ENCODE measurements at places on chromosomes 1 and 21. TPM values are rescaled to one million over a fixed set of nuclear protein-coding genes. Genes with fewer than 3 reads are reported as not detected.

DNA sequence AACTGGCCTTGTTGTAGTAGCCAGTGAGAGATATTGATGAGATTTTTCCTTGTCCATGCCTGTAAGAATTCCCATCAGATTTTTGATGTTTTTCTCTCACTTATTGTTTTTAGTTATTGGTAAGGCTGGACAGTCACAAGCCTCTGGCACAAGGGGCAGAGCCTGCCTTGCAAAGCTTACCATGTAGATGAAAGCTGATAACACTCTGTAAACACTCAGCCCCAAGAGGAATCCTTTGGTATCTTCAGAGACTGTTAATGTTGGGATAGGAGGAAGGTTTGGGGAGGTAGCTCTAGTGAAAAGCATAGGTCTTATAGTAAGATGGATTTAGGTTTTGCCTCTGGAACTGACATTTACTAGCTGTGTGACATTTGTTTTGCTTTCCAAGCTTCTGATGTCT lies 37.7 kb downstream of the MARK1 start:
- H3K27me3 ChIP-seq, result no peaks in the 10 kb centered on the region
- H3K36me3 ChIP-seq, result no peaks in the 10 kb centered on the region
- no peak overlapping the region for H3K27ac ChIP-seq

- H3K36me3 ChIP-seq, result no peaks in the 10 kb centered on the region
- no peaks in the 10 kb centered on the region for H3K27me3 ChIP-seq
- DNase-seq, result no peak
- H3K4me3 ChIP-seq, result peak overlapping the region; percentile 31
Measured at GRCh38 chr1:96538111-96538641, 183.4 kb upstream of the PTBP2 start.

PRRX1 gene
- 307 TPM for total RNA-seq

DNA sequence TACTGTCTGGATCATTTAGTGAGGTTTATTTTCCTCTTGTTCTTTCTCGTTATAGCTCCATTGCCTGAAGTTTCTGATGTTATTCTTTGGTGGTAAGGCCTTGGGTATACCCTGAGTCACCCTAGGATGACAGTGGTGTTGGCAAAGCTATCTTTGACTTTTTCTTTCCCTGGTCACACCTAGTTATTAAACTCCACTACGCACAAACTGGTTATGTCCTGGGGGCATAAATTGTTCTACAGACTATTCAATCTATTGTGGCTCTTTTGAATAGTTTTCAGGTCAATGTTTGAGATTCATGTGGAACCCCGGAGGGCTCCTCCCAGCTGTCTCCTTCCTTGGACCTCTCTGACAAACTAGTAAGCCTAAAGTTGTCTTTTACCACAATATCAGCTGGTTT lies 157.7 kb downstream of the SLC35F3 start:
- no peaks in the 10 kb centered on the region for H3K27me3 ChIP-seq
- no peak for DNase-seq
- no peaks in the 10 kb centered on the region for H3K36me3 ChIP-seq
- no peaks in the 10 kb centered on the region for H3K4me1 ChIP-seq
- no peak overlapping the region for H3K27ac ChIP-seq

DNA sequence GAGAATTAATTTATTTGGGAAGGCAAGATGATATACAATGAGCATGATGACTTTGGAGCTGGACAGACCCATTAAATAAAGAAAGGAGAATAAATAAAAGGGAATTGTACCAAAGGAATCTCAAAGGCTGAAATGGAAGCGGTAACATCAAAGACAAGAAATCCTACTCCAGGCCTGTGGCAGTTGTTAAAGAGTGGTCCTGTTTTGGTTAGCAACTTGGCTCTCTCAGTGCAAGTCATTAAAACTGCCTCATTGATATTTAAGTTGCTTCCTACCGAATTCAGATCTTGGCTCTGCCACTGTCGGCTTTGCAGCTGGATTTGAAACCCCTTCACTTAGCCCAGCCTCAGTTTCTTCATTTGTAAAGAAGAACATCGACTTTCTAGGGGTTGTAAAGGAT lies 10.1 kb downstream of the TGFB2 start:
- H3K27ac ChIP-seq, result no peak overlapping the region
- no peak overlapping the region for H3K4me3 ChIP-seq
- no peaks in the 10 kb centered on the region for H3K27me3 ChIP-seq
- peaks cover 24% of the 10 kb centered on the region for H3K4me1 ChIP-seq

DNA sequence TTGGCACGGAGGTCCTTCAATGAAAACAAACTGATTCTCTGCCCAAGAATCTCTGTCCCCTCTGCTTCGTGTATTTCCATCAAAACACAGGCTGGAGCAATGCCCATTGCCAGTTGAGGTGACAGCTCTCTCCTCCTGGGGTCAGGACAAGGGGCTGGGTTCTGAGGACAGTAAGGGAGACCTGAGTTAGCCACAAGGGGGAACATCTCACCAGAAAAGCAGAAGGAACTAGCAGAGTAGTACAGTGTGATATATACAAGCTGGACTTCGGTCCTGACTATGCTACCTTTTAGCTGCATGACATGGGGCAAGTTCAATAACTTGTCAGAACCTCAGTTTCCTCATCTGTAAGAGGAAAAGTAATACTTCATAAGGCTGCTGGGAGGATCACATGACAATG lies 50.3 kb downstream of the SYT2 start:
- no peak for DNase-seq
- peaks cover 31% of the 10 kb centered on the region for H3K27me3 ChIP-seq
- H3K36me3 ChIP-seq, result no peaks in the 10 kb centered on the region
- no peak overlapping the region for H3K4me3 ChIP-seq
- no peak overlapping the region for H3K27ac ChIP-seq
- H3K4me1 ChIP-seq, result no peaks in the 10 kb centered on the region

FCGR2B gene
- total RNA-seq, result not detected

- H3K4me1 ChIP-seq, result peaks cover 18% of the 10 kb centered on the region
- peak; percentile 78 for DNase-seq
- peak overlapping the region; percentile 89 for H3K27ac ChIP-seq
- H3K4me3 ChIP-seq, result no peak overlapping the region
- H3K36me3 ChIP-seq, result no peaks in the 10 kb centered on the region
Measured at GRCh38 chr1:159429074-159429861, 2.7 kb upstream of the OR10J4 start.

GRCh38 chr1:71351438-71351837 lies 270.6 kb upstream of the ZRANB2 start:
- no peaks in the 10 kb centered on the region for H3K27me3 ChIP-seq
- H3K4me3 ChIP-seq, result no peak overlapping the region
- peak; percentile 56 for DNase-seq
- no peak overlapping the region for H3K27ac ChIP-seq

MIXL1 gene
- total RNA-seq, result not detected

GRCh38 chr1:61496501-61496900 lies 228.4 kb downstream of the TM2D1 start:
- peaks cover under 1% of the 10 kb centered on the region for H3K27me3 ChIP-seq
- DNase-seq, result no peak
- H3K27ac ChIP-seq, result no peak overlapping the region
- no peaks in the 10 kb centered on the region for H3K36me3 ChIP-seq
- H3K4me3 ChIP-seq, result no peak overlapping the region

KRTAP21-2 gene
- total RNA-seq, result not detected

CRTC2 gene
- 6.8 TPM for total RNA-seq

- H3K36me3 ChIP-seq, result no peaks in the 10 kb centered on the region
- H3K4me1 ChIP-seq, result no peaks in the 10 kb centered on the region
- no peak overlapping the region for H3K27ac ChIP-seq
- H3K4me3 ChIP-seq, result no peak overlapping the region
- no peaks in the 10 kb centered on the region for H3K27me3 ChIP-seq
Measured at GRCh38 chr21:34606051-34606450, 8.9 kb downstream of the RCAN1 start.

DNA sequence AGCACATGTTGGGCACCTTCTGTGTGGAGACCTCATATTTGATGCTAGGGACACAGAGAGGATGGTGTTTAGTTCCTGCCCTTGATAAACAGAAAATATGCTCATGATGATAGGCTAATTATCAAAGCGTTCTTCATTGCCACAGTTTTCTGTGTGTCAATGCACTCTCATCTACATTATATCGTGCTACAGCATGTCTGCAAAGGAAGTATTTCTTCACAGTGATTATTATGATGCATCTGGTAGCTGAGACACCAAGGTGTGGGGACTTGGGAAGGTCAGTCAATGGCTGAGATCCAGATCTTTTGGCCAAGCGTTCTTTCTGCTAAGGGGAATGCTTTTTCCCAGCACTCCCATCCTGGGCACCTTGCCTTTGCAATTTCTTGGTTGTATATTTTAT lies 321.2 kb downstream of the PBX1 start:
- H3K36me3 ChIP-seq, result no peaks in the 10 kb centered on the region
- H3K27me3 ChIP-seq, result no peaks in the 10 kb centered on the region
- DNase-seq, result no peak
- no peaks in the 10 kb centered on the region for H3K4me1 ChIP-seq
- H3K27ac ChIP-seq, result no peak overlapping the region
- H3K4me3 ChIP-seq, result no peak overlapping the region

STUM gene
- not detected for total RNA-seq

- H3K27ac ChIP-seq, result no peak overlapping the region
- DNase-seq, result no peak
- no peaks in the 10 kb centered on the region for H3K36me3 ChIP-seq
- H3K27me3 ChIP-seq, result peaks cover 12% of the 10 kb centered on the region
- H3K4me1 ChIP-seq, result no peaks in the 10 kb centered on the region
Measured at GRCh38 chr1:25206201-25206600, 26.1 kb downstream of the SYF2 start.

- no peaks in the 10 kb centered on the region for H3K27me3 ChIP-seq
- no peak for DNase-seq
- H3K4me1 ChIP-seq, result peaks cover 6% of the 10 kb centered on the region
- no peak overlapping the region for H3K27ac ChIP-seq
Measured at GRCh38 chr1:103514920-103515503, 10.5 kb upstream of the RNPC3 start.

GRCh38 chr1:147245586-147246021 lies 3.1 kb downstream of the CHD1L start:
- no peak overlapping the region for H3K4me3 ChIP-seq
- H3K36me3 ChIP-seq, result no peaks in the 10 kb centered on the region
- peaks cover 20% of the 10 kb centered on the region for H3K4me1 ChIP-seq
- H3K27ac ChIP-seq, result no peak overlapping the region
- no peak for DNase-seq
- H3K27me3 ChIP-seq, result no peaks in the 10 kb centered on the region

MYOG gene
- not detected for total RNA-seq

PLCH2 gene
- total RNA-seq, result not detected

ABL2 gene
- 87.2 TPM for total RNA-seq

MASP2 gene
- total RNA-seq, result not detected

- DNase-seq, result no peak
- H3K4me3 ChIP-seq, result no peak overlapping the region
- H3K27me3 ChIP-seq, result no peaks in the 10 kb centered on the region
- peaks cover 42% of the 10 kb centered on the region for H3K36me3 ChIP-seq
- H3K27ac ChIP-seq, result no peak overlapping the region
Measured at GRCh38 chr1:180166436-180166800, 11.7 kb downstream of the QSOX1 start.

GRCh38 chr1:207633226-207633625 lies 11.7 kb upstream of the CR1L start:
- H3K36me3 ChIP-seq, result no peaks in the 10 kb centered on the region
- no peak overlapping the region for H3K4me3 ChIP-seq
- H3K27ac ChIP-seq, result no peak overlapping the region
- no peaks in the 10 kb centered on the region for H3K4me1 ChIP-seq
- no peaks in the 10 kb centered on the region for H3K27me3 ChIP-seq

- peaks cover 34% of the 10 kb centered on the region for H3K4me1 ChIP-seq
- peaks cover 48% of the 10 kb centered on the region for H3K36me3 ChIP-seq
Measured at GRCh38 chr1:162755306-162755705, 35.2 kb upstream of the HSD17B7 start.

FASLG gene
- total RNA-seq, result not detected

GRCh38 chr1:63813829-63814277 lies 40.0 kb downstream of the ROR1 start:
- peaks cover 35% of the 10 kb centered on the region for H3K4me1 ChIP-seq
- H3K27me3 ChIP-seq, result no peaks in the 10 kb centered on the region
- peak overlapping the region; percentile 57 for H3K27ac ChIP-seq
- no peaks in the 10 kb centered on the region for H3K36me3 ChIP-seq
- no peak overlapping the region for H3K4me3 ChIP-seq

DNA sequence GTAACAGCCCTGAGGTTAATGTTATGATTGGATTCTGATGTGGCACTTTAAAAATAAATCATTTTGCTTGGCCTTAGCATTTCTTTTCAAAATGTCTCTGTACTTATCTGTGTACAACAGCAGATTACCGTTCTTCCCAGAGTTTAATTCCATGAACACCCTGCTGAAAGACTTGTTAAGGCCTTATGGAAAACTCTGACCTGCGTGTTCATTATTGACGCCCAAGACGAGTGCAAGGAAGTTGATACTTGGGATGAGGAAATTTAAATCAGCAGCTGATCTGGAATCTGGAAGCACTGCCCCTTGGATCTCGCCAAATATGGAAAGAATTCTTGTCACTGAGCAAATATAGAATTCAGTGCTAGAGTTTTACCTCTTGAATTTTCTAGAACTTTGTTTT lies 6.7 kb downstream of the ERG start:
- DNase-seq, result no peak
- peaks cover 10% of the 10 kb centered on the region for H3K4me1 ChIP-seq
- no peak overlapping the region for H3K27ac ChIP-seq
- H3K4me3 ChIP-seq, result no peak overlapping the region
- H3K36me3 ChIP-seq, result no peaks in the 10 kb centered on the region

GRCh38 chr1:240188139-240188538 lies 96.5 kb downstream of the FMN2 start:
- H3K4me1 ChIP-seq, result peaks cover 14% of the 10 kb centered on the region
- H3K27ac ChIP-seq, result no peak overlapping the region
- no peaks in the 10 kb centered on the region for H3K27me3 ChIP-seq
- no peaks in the 10 kb centered on the region for H3K36me3 ChIP-seq
- no peak overlapping the region for H3K4me3 ChIP-seq

- H3K4me3 ChIP-seq, result no peak overlapping the region
- no peaks in the 10 kb centered on the region for H3K4me1 ChIP-seq
- no peaks in the 10 kb centered on the region for H3K36me3 ChIP-seq
- no peak overlapping the region for H3K27ac ChIP-seq
Measured at GRCh38 chr1:165056914-165057313, 299.6 kb downstream of the LMX1A start.

DNA sequence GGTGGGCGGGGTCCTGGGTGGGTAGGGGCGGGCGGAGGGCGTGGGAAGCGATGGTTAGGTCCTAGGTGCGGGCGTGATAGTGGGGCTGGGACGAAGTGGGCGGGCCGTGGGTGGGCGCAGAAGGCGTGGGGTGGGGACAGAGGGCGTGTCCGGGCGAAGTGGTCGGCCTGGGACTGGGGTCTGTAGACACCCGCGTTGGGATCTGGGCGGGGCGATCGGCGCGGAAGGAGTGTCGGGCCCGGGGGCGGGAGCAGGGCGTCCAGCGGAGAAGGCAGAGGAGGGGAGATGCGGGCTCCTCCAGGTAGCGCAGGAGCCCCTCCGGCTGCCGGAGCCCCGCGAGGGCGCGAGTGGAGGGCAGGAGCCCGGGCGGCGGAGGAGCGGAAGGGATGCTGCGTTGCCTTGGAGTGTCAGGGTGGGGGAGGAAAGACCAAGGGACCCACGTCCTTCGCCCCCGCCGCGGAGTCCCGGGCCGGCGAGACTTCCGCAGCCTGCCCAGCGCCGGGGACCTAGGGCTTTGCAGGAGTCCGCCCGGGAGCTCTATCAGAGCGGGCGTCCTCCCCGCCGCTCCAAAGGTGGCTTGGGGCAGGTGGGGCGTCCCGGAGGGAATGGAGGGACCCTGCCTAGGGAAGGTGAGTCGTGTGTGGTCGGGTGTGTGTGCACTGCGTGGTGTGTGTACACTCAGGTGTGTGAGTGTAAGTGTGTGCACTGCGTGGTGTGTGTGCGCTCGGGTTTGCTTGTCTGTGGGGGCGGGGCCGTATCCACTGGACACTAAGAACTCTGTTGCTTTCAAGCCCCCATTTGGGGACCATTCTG lies 27.0 kb upstream of the PRSS38 start:
- no peak overlapping the region for H3K27ac ChIP-seq
- peak overlapping the region; percentile 64 for H3K4me3 ChIP-seq
- H3K27me3 ChIP-seq, result peaks cover 24% of the 10 kb centered on the region
- DNase-seq, result no peak
- peaks cover 6% of the 10 kb centered on the region for H3K4me1 ChIP-seq
